ENCODE measurements at places on chromosomes 5 and 9. TPM values are rescaled to one million over a fixed set of nuclear protein-coding genes. Genes with fewer than 3 reads are reported as not detected.

DNA sequence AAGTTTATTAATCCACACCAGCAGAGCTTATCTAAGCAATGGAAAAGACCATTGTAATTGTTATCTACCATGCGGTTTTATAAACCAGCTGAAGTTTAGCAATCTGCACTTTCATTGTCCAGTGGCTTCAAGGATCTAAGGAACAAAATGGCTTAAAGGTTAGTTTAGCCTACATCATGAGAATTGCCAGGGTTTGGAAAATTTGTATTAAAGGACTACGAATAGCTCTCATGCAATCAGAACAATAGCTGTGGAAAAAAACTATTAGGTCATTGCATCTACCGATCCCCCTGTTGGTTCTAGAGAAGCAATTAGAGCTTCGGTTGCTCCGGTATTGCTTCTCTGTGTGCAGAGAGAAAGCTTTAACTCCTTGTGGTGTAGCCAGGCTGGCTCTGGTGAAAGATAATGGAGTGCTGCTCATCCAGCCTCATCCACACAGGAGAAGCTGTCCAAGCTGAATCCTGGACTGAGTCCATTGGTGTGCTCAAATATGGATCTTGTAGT is 86.3 kb upstream of the SLC12A2 start:
- DNase-seq, result no peak

DNA sequence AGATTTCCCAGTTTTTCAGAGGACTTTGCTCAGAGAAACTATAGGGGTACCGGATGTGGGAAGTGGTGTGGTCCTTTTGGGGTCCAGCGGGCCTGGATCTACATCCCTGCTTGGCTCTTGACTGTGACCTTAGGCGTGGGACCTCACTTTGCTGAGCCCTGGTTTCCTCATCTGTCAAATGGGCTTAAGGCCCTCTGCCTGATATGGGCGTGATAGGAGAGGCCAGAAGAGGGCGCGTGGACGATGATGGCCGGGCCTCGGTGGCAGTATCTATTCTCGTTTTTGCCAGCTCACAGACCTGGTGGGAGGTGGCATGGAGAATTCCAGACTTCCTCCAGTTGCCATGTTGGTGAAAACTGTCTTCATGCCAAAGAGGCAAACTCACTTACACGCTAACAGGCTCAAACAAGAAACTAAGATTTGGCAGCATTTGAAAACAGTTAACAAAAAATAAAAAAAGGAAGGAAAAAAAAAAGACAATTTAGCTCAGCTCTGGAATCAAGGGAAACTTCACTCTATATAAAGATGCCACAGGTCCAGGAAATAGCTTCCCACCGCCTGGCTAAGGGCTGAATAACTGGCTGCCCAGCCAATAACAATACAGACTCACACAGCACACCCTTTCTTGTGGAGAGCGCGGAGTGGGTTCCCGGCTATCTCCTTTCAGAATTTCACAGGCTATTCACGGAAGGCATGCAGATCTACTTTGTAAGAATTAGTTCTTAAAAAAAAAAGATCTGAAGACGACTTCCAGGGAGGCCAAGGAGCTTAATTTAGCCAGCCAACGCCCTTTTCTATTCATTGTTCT is 1.7 kb downstream of the SH3PXD2B start:
- no peak for DNase-seq

DNA sequence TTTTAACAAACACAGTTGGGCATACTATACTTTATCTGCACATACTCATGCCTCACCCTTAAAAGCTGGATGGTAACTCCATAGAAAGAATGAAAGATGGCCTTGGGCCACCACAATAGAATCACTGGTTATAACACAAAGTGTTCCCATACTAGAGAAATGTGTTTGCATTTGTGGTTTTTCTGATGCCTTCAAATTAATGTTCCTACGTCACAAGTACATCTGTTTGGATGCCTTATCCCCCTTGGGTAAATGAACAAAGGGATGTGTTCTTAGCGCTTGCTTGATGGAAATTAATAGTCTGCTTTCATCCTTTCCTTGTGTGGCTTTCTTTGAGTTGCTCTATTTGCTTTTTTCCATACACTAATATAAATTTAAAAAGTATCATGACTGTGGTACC is 291.1 kb upstream of the PDE4D start:
- DNase-seq, result no peak

DNA sequence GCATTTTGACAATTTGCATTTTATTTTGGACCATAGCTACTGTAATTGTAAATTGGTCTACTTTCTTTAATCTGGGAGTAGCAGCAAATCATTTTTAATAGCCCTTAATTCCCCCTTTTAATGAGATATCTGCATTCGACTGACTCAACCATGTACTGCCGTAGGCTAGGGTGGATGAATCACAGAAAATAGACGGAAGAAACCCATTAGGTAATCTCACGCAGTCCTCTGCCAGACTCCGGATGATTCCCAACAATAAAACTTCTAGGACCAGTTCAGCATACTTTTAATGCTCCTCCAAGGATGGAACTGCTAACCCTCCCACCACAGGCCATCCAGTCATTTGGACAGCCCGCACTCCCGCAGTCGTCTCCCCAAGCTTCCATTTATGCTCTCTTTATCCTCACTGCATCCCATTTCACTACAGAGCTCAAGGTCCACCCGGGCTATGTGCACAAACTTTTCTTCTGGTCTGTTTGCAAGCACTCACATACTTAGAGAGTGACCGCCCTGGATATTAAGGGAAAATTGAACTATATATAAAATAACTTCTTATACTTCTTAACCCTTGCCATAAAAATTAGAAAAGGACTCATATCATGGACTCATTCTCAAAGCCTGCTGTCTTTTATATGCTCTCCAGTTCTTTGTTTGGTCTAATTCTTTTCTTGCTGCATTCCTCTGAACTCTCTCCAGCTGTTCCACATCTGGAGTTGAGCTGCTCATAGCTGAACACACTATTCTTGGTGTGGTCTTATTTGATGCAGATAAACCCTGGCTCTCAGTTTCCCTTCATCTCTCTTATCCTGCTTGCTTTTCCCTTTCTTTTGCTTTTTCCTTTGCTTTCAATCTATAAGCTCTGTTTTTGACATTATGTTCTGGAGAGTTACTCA is 326.6 kb downstream of the ARL15 start:
- no peak for DNase-seq

GRCh38 chr5:149464796-149465489 is 85.9 kb upstream of the IL17B start:
- no peak for DNase-seq

DNA sequence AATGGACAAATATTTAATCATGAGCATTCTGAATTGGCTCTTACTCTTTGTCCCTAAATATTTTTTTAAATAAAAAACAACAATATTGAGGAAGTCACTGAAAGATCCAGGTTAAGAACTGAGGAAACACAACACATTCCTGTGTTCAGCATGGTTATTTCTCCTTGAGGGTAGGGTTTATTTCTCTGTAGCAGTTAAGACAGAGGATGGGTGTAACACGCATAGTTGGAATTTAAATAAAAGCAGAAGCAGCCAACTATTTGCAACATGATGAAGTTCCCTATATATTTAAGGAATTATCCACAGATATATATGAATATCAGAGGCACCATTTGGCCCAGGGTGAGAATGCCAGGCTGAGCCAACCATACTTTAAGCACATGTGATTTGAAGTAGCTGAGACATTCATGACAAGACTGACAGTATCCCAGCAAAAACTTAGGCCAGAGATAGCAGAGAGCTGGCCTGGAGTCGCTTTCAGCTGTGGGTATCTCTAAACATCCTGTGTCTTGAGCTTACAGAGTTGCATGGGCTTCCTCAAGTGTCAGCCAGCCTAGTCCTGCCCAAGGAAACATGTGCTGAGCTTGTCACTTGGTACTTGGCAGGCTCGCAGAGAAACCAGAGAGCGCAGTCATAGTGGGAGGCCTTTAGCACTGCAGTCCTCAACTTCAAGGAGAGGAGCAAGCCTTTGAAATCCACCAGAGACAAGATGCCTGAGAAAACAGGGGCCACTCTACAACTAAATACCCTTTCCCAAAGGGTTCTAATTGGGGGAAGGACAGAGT is 43.6 kb downstream of the SEMA5A start:
- no peak for DNase-seq

Gene IL13
- total RNA-seq, result not detected

Gene PRUNE2
- total RNA-seq, result 5.4 TPM

Data from neural crest cell (in vitro differentiated cells).